ENCODE measurements at places on chromosomes 3 and 15.

GRCh38 chr3:112974178-112974517 lies 755 bp downstream of the CD200R1 start:
- DNase-seq = no peak

GRCh38 chr3:127588806-127589577 lies 1.5 kb downstream of the TPRA1 start:
- no peak for DNase-seq

- no peak for DNase-seq
Observed at GRCh38 chr15:49810720-49811119, 189.9 kb downstream of the DTWD1 start.

- no peak for DNase-seq
Observed at GRCh38 chr3:58025837-58026569, 17.8 kb downstream of the FLNB start.

- no peak for DNase-seq
Observed at GRCh38 chr3:196063456-196063855, 18.4 kb downstream of the TFRC start.

GRCh38 chr3:185585518-185585858 lies 607 bp upstream of the SENP2 start:
- DNase-seq = no peak

DNA sequence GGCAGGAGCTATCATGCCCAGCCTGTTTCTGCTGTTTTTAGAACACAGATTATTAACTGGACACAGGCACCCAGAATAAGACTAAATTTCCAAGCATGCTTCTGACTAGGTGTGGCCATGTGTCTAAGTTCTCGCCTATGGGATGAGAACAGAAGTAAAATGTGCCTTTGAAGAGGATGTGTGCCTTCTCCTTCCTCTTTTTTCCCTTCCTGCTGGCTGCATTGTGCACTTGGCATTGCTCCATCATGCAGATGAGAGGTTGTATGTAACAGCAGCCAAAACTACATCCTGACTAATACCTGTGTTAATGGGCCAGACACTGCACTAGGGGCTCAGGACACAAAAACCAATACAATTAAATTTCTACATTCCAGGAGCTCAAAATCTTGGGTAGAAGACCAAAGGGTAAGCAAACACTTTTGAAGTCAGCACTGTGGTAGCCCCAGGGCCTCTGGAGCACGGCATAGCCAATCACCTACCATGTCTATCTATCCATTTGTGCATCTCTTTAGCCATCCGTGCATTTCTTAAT lies 40.9 kb upstream of the RNU6-1 start:
- no peak for DNase-seq

- no peak for DNase-seq
Observed at GRCh38 chr15:89628806-89629715, 26.2 kb downstream of the KIF7 start.

GRCh38 chr3:107441617-107442016 lies 64.4 kb downstream of the CCDC54 start:
- DNase-seq = no peak

GRCh38 chr3:156825795-156826143 lies 384 bp upstream of the LEKR1 start:
- DNase-seq = no peak

DNA sequence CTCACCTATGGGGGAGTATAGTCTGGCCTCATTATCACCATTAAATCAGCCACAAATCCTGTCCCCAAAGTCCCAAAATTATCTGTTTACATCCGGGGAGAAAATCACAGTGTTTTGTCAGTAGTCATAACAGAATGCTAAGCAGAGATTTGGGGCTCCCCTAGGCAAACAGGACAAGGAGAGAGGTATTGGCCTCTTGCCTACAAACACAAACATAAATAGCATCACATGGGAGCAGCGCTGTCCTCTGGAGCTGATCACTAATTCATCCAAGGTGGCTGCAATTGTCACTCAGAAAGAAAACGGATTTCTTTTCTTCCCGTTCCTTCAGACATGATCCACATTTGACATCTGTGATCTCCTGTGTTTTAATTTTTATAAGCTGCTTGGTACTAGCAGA lies 1028.1 kb downstream of the NTRK3 start:
- DNase-seq = no peak

- DNase-seq = no peak
Observed at GRCh38 chr3:138946663-138947494, at the start of the genes FOXL2 and FOXL2NB. FOXL2 (minus strand) TSS chr3:138947137; CDS start chr3:138946722, 415 bp downstream. FOXL2NB (plus strand) TSS chr3:138947217; CDS start chr3:138947365, 148 bp downstream.

Measured in left ventricle myocardium inferior (tissue), 1 donor.